Stimulated activated CD4-positive, alpha-beta T cell treated with anti-CD3 and anti-CD28 coated beads, TNF-alpha, amount 100 ng/mL, for 24 hours (primary cell): ENCODE measurements at places on chromosomes 7 and 10.

DNA sequence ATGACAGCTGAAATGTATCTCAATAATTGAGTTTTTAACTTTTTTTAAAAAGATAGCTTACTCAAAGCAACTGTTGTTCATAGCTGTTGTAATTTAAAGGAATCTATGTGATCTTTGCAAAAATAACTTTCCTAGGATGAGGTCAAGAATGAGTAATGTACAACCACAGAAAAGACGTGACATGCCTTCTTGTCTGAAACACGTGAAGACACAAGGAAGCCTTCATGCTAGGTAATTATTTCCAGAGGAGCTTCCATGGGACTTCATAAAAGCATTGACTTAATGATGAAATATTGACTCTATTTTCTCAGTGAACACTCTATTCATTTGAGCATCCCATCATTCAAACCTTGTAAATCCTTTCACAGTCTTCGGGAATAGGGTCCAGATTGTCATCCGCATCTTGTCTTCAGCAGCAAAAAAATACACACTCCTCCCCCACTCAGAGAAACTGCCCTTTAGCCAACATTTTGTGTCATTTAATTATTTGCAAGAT, 528.0 kb downstream of the NRG3 start:
- DNase-seq: no peak

- DNase-seq: no peak
These were observed 127.4 kb downstream of the GPR85 start for GRCh38 chr7:112959276-112959675.

DNA sequence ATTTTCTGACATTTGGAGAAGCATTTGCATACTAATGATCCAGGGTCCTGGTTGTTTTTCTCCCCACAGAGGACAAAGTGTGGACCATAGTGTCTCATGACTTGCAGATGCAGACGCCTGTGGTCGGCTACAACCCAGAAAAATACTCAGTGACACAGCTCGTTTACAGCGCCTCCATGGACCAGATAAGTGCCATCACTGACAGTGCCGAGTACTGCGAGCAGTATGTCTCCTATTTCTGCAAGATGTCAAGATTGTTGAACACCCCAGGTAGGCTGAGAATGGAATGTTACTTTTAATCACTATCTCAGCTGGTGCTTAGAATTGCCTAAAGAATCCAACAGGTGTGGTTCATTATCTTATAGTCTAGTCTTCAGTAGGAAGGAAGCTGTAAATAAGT, 951.5 kb upstream of the C7orf33 start:
- no peak for DNase-seq

DNA sequence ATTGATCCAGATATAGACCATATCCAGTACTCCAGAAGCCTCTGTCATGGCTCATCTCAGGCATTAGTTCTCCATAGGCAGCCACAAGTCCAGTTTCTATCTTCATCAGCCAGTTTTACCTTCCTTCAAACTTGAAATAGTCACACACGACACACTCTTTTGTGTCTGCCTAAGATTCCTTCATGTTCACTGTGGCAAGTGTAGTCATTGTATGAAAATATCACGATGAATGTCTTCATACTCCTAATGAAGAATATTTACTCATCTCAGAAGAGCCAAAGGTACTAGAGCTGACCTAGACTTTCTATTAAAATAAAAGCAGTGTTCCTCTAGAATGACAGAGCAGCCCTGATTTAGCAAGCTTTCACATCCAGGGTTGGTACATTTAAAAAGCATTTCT, 230.7 kb downstream of the SNX13 start:
- DNase-seq: no peak

DNA sequence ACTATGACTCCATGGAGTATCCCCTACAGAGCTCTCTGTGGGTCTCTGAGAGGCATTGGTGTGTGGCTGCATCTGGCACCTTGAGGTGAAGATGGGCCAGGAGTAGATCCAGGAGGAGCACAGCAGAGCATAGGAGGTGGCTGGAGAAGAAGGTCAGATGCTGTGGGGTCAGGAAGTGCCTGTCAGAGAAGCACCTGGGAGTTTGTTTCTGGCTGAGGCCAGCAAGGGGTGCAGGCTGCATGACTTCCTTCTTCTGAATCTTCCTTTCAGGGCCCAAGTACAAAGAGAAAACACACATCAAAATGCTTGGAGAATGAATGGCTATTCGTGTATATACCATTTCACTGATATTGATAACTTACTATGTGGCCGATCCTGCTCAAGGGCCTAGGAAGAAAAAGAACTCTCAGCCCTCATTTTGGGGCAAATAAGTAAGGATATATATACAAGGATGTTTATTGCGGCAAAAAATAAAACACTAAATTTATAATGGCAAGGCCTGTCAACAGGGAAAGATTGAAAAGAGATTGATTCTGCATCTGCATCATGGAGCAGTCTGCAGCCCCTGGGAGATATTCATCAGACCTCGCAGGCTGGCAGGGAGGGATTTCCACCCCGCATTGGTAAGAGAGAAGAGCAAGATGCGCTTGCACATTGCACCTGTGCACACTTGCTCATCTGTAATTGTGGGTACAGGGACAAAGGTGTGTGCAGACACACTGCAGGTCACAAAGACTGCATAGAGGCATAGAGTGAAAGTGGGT, 39.2 kb downstream of the PTPRE start:
- DNase-seq: no peak

GRCh38 chr10:102802920-102803534, 34.2 kb downstream of the CYP17A1 start:
- no peak for DNase-seq

- no peak for DNase-seq
These were observed at the start of gene CALHM3 for GRCh38 chr10:103479135-103479534. Gene CALHM3 (minus strand): TSS chr10:103479240. CDS start chr10:103479032, 208 bp downstream.

DNA sequence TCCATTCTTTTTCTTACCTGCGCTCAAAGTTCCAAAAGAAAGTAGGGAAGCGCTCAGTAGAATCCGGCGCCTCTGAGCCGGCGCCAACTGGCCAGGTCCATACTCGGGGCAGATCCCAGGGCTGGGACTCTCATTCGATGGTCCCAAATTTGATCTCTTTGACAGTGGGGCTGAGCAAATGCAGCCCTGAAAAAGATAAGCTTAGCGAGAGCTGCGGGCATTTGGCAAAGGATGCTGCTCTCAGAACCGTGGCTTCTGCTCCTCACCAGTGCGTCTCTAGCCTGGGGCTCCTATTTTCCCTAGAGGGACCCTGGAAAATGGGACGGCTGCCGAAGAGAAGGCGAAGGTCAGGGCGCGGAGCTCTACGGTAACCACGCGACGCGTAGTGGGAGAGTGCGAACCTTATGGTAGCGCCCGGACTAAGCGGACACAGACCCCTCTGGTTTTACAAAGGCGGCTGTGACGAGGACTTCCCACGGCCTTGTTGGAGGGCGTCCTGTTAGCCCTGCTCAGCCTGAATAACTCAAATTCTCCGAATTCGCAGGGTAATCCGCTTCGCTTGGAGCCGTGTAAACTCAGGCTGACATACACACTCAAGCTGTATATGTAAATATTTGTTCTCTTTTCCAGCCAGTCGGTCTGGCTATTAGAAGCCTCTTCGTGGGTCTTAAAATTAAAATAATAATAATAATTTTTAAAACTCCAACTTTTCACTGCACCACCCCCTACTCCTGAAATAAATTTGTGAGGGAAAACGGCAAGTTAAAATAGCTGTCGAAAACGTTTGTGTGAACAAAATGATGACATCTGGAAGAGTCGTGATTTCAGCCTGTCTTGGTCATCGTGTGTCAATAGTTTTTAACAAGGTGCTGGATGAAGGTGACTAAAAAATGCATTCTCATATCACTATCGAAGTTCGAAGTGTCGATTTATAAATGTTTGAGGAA, 869 bp upstream of the TBX20 start:
- no peak for DNase-seq

DNA sequence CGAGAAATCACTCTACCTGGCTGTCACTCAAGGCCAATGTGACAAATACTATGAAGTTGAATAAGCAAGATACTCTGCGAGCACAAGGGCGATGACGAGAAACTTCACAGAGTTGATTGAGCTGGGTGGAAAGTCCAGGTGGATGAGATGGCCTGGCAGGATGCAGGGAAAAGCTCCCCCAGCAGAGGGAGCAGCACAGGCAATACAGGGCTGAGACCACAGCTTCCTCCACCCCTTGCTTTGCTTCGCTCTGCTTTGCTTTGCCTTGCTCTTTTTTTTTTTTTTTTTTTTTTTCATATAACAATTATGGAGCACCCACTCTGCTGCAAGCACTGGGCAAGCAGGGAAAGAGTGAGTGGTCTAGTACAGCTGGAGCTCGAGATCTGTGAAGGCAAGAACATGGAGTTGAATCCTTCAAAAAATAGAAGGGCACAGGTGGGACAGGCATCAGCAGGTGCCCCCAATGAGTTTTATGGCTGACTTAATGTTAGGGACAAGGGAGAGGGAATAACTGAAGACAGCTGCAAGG, 88.3 kb downstream of the CABCOCO1 start:
- peak; percentile 48 for DNase-seq

DNA sequence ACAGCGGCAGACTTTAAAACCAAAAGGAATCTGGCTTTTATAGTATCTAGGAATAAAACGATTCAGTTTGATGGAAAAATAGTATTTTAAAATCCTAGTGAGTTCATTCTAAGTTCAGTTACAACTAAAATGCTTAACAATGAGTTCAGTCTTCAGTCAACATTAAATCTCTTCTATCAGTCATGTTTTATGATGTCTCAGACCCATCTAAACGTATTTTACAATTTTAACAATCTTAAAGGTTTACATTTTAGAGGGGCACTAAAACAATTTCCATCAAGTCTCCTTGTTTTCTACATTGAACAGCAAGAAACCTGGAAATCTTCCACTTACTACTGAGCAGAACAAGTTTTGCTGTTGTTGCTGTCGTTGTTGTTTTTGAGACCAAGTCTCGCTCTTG, 10.0 kb downstream of the SVOPL start:
- no peak for DNase-seq

GRCh38 chr10:124657806-124658205, 86.4 kb downstream of the FAM53B start:
- no peak for DNase-seq

GRCh38 chr7:105675934-105676371, 94.7 kb upstream of the EFCAB10 start:
- no peak for DNase-seq

GRCh38 chr10:6398399-6398798, 181.7 kb downstream of the PRKCQ start:
- DNase-seq: no peak

GRCh38 chr7:96285579-96285978, 36.3 kb downstream of the SLC25A13 start:
- DNase-seq: no peak

GRCh38 chr10:14671386-14671831, 103.3 kb downstream of the FAM107B start:
- DNase-seq: no peak

- DNase-seq: no peak
These were observed 34.7 kb downstream of the ENTPD7 start for GRCh38 chr10:99693933-99694583.

DNA sequence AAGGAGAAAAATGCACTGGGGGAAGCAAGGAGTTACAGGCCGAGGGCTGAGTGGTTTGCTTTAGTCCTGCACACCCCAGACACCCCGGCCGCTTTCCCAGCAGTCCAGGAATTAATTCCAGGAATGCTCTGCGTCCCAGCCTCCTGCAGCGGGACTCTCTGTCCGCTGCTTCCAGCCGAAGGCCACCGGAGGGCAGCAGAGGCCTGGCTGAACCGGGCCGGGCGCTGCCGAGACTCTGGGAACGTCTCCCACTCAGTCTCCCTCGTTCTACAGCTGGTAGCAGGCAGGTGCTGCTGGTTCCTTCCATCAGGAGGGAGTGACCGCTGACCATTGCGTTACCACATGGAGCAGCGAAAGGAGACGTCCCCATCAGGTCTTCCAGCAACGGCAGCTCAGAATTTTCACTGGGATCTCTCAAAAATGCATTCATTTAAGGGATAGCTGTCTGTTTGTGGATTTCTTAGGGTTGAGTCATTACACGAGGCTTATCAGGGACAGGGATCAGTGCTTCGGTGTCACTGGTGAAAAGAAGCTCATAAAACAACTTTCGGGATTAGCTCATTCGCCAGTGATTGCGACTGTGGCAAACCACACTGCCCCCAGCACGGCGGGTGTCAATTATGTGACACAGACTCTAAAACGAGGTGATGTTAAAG, 24.9 kb upstream of the PITRM1 start:
- DNase-seq: peak; percentile 54

DNA sequence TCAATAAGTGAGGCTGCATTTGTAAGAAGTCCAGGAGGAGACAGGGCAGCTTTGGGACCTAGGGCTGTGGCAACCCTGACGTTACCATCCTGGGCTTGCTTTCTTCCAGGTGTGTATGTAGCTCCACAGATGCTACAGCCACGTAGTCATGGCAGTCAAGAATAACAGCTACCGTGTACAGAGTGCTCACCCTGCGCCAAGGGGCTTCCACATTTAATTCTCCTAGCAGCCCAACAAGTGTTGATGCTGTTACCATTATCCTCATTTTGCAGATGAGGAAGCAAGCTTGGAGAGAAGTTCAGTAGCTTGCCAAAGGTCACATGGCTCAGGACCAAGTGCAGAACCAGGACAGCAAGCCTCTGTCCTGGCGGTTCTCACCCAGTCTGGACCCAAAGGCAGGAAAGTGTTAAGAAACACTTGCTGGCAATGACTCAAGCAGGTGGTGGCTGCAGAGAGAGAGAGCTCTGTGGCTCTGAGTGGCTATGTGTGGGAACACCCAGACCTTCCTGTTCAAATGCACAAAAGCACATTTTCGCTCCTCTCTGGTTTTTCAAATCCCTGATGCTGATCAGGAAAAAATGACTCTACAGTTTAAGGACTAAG, 89.8 kb downstream of the CREM start:
- DNase-seq: peak; percentile 33
